ENCODE measurements at places on chromosomes 5 and 9.
A peak's percentile ranks its signal among the peaks of the same experiment; 100 is the strongest.

DNA sequence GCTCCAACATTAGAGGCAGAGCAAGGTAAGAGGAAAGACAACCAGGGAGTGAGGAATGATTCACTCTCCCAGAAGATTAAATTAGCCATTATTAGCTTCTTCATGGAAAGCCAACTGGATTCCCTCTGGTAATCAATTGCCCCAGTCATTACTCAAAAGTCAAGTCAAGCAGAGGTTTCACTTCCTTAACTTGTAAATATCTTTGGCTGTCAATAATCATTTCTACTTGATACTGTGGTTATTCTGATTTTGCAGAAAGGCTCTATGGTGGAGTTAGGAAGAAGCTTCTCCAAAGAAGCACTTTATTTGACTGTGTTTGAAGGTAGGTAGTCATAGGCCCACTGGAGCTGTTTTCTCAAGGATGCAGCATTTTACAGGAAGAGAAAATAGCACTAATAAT, 78.0 kb downstream of the JAKMIP2 start:
- no peak overlapping the region for H3K4me3 ChIP-seq
- H3K4me1 ChIP-seq = no peaks in the 10 kb centered on the region
- no peaks in the 10 kb centered on the region for H3K27me3 ChIP-seq
- no peak overlapping the region for H3K27ac ChIP-seq
- DNase-seq = no peak

GRCh38 chr9:71820403-71820921, 52.1 kb upstream of the CEMIP2 start:
- no peaks in the 10 kb centered on the region for H3K4me1 ChIP-seq
- H3K27ac ChIP-seq = no peak overlapping the region
- H3K36me3 ChIP-seq = no peaks in the 10 kb centered on the region
- no peak for DNase-seq
- no peak overlapping the region for H3K4me3 ChIP-seq
- H3K27me3 ChIP-seq = no peaks in the 10 kb centered on the region

DNA sequence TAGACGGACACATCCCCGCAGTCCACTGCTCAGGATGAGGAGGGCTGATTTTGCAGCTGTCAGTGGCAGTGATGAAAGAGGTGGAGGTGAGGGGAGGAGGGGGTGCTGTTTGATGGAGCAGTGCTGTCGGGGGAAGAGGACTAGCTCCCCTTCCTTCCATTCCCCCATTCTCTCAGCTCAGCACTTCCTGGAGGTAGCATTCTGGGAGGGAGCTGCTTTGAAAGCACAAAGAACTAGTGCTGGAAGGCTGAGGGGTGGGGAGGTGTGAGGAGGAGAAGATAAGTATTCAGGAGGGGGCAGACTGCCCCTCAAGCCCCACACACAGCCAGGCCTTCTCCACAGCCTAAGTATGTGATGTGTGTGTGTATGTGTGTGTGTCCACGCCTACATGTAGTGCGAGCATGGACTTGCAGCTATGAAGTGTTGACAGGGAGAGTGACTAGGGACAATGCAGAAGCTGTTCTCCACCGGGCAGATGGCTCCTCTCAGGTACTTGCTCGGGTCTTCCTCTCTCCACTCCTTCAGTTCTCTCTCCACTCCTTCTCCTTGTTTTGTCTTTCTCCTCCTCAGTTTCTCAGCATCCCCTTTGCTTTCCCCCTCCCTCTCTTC, 65.5 kb upstream of the HSPA9 start:
- H3K4me3 ChIP-seq = no peak overlapping the region
- no peaks in the 10 kb centered on the region for H3K36me3 ChIP-seq
- no peak overlapping the region for H3K27ac ChIP-seq
- H3K27me3 ChIP-seq = peaks cover 14% of the 10 kb centered on the region
- DNase-seq = no peak

GRCh38 chr5:169584998-169585451, 1.5 kb downstream of the SPDL1 start:
- H3K27me3 ChIP-seq = no peaks in the 10 kb centered on the region
- no peak overlapping the region for H3K4me3 ChIP-seq
- no peak overlapping the region for H3K27ac ChIP-seq
- H3K36me3 ChIP-seq = peaks cover 3% of the 10 kb centered on the region
- peaks cover 6% of the 10 kb centered on the region for H3K4me1 ChIP-seq
- no peak for DNase-seq

DNA sequence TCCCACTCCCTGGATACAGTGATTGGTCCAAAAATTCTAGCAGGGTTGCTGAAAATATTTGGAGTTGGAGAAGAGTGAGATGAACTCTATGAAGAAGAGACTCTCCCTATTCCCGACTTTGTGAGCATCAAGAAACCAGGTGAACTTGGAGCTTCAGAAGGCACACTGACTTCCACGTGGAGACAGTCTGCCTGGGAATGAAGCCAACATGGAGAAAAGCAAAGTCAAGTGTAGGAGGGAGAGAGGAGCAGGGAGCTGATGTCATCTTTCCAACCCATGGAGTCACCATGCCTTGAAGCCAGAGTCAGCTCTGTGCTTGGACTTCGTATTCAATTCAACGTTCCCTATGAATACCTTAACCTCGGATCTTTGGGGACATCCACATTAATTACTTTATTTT, 125.1 kb downstream of the NPR3 start:
- DNase-seq = no peak
- H3K4me3 ChIP-seq = no peak overlapping the region
- no peaks in the 10 kb centered on the region for H3K27me3 ChIP-seq
- no peaks in the 10 kb centered on the region for H3K36me3 ChIP-seq

DNA sequence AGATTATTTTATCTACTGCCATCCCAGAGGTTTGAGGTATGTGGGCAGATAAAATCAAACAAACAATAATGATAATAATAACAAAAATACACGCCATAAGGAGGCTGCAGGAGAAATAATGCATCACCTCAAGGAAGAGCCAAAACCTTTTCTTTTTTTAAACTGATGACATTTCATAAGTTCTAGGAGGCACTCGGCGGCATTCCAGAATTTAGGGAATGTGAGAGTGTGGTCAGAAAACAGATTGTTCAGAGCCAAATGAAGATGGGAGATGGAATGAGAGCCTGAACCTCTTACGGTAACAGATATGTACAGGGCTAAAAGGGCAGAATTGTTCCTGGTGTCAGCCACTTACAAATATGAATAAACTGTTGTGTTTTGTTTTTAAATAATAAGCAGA, 615.0 kb upstream of the CHD1 start:
- no peak overlapping the region for H3K27ac ChIP-seq
- no peak for DNase-seq
- no peaks in the 10 kb centered on the region for H3K27me3 ChIP-seq
- H3K4me1 ChIP-seq = no peaks in the 10 kb centered on the region
- H3K4me3 ChIP-seq = no peak overlapping the region

- H3K27ac ChIP-seq = no peak overlapping the region
- no peaks in the 10 kb centered on the region for H3K36me3 ChIP-seq
- DNase-seq = no peak
- no peaks in the 10 kb centered on the region for H3K4me1 ChIP-seq
- H3K4me3 ChIP-seq = no peak overlapping the region
These were observed 41.7 kb upstream of the BNC2 start for GRCh38 chr9:16912197-16912596.

GRCh38 chr9:134551644-134552348, 89.8 kb upstream of the COL5A1 start:
- H3K4me3 ChIP-seq = no peak overlapping the region
- H3K4me1 ChIP-seq = no peaks in the 10 kb centered on the region
- no peak overlapping the region for H3K27ac ChIP-seq
- H3K36me3 ChIP-seq = no peaks in the 10 kb centered on the region
- H3K27me3 ChIP-seq = no peaks in the 10 kb centered on the region

GRCh38 chr5:120465436-120465961, 1.4 kb downstream of the PRR16 start:
- no peak for DNase-seq
- no peak overlapping the region for H3K27ac ChIP-seq
- H3K4me1 ChIP-seq = no peaks in the 10 kb centered on the region
- peaks cover 5% of the 10 kb centered on the region for H3K27me3 ChIP-seq
- no peaks in the 10 kb centered on the region for H3K36me3 ChIP-seq
- no peak overlapping the region for H3K4me3 ChIP-seq

- no peaks in the 10 kb centered on the region for H3K4me1 ChIP-seq
- DNase-seq = no peak
- H3K27ac ChIP-seq = no peak overlapping the region
- H3K36me3 ChIP-seq = no peaks in the 10 kb centered on the region
- no peak overlapping the region for H3K4me3 ChIP-seq
- no peaks in the 10 kb centered on the region for H3K27me3 ChIP-seq
These were observed 118.8 kb downstream of the PRDM6 start for GRCh38 chr5:123207852-123208251.

DNA sequence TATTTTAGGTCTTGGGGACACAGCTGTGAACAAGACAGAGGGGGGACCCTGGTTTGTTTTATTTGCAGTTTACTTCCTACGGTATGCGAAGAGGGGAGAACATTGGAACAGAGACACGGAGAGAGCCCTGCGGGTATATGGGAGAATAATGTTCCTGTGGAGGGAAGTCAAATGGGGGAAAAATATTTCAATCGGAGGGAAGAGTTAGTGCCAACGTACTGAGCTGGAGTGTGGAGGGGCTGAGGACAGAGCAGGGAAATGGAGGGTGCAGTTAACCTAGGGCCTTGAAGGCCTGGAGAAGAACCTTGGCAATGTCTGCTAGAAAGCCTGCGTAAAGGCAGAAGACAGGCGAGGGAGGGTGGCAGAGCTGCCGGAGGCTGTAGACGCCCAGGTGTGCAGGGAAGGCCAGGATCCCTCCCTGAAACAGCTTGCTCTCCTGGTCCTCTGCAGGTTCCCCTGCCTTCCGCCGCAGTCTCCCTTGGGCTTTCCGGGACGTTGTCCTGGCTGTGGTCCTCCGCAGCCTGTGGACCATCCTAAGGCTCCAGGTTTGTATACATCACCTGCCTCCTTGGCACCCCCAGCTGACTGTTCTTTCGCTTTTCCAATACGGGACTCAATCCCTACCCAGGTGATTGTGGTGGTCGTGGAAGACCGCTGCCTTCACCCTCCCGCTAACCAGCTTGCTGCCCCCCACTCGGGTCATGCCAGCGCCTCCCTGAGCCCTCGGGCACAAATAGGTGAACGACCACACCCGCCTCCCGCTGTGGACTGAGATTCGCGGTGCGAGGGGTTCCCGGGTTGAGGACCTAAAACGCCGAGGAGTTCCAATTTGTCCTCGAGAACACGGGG, 1.9 kb upstream of the RACK1 start:
- peak overlapping the region; percentile 82 for H3K27ac ChIP-seq
- H3K4me3 ChIP-seq = peak overlapping the region; percentile 86
- H3K4me1 ChIP-seq = peaks cover 53% of the 10 kb centered on the region
- H3K36me3 ChIP-seq = peaks cover 17% of the 10 kb centered on the region
- H3K27me3 ChIP-seq = no peaks in the 10 kb centered on the region
- no peak for DNase-seq

DNA sequence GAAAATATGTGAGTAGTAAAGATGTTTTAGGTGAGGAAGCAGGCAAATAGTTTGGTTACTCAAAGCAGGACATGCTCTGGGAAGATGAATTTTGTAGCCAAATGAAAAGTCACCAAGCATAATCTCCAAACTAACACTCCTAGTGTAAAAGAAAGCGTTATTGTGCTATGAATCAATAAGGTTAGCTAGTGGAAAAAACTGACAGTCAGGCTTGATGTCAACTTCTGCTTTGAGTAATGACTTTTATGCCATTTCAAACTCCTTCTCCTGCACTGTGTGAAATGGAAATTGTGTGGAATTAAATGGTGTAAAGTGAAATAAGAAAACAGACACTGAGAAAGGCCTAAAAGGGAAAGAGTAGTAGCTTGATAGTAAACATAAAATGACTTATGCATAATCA, 637.2 kb upstream of the DMAC1 start:
- H3K4me3 ChIP-seq = no peak overlapping the region
- H3K36me3 ChIP-seq = no peaks in the 10 kb centered on the region
- DNase-seq = no peak
- no peaks in the 10 kb centered on the region for H3K27me3 ChIP-seq
- H3K4me1 ChIP-seq = no peaks in the 10 kb centered on the region
- no peak overlapping the region for H3K27ac ChIP-seq

- no peak overlapping the region for H3K27ac ChIP-seq
- H3K4me3 ChIP-seq = no peak overlapping the region
- no peaks in the 10 kb centered on the region for H3K36me3 ChIP-seq
These were observed 73.5 kb downstream of the PTPN3 start for GRCh38 chr9:109424618-109425017.

GRCh38 chr9:16673171-16673570, 197.3 kb downstream of the BNC2 start:
- H3K27me3 ChIP-seq = no peaks in the 10 kb centered on the region
- no peaks in the 10 kb centered on the region for H3K36me3 ChIP-seq
- DNase-seq = no peak
- no peak overlapping the region for H3K4me3 ChIP-seq

DNA sequence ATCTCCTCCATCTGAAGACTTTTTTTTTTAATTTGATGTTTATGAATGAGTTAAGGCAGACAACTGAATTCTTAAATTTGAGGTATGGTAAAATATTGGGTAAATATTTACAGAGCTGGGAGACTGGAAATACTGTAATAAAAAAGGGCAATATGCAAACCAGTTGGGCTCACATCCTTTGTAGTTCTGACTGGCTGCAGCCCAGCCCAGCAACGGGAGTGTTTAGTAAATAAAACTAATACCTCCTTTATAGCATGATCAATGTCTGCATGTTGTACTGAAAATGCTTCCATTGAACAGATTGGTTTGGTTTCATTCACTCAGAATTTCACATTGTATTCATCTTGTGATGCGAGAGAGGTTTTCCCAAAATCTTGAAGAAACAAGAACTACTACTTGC, 365.0 kb downstream of the DMRT2 start:
- H3K27ac ChIP-seq = no peak overlapping the region
- H3K4me1 ChIP-seq = no peaks in the 10 kb centered on the region
- no peaks in the 10 kb centered on the region for H3K36me3 ChIP-seq
- no peak for DNase-seq
- H3K4me3 ChIP-seq = no peak overlapping the region
- H3K27me3 ChIP-seq = no peaks in the 10 kb centered on the region

DNA sequence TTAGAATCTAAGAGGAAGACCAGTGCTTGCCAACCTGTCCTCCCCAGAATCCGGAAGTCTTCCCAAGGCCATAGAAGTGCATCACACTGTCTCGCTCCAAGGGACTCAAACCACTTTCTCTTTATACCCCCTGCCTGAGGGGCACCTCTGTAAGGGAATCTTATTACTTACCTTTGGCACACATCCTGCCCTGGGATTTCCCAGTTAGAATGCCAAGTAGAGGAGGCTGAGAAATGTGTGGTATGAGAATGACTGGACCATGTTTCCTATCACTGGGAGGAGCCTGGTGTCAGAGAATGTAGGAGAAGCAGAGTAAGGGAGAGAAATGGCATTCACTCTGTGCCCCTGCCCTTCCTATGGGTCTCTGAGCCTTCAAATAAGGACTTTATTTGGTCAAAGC, 85.8 kb downstream of the AOPEP start:
- no peak overlapping the region for H3K27ac ChIP-seq
- H3K4me1 ChIP-seq = no peaks in the 10 kb centered on the region
- H3K4me3 ChIP-seq = no peak overlapping the region
- no peaks in the 10 kb centered on the region for H3K36me3 ChIP-seq
- H3K27me3 ChIP-seq = no peaks in the 10 kb centered on the region
- no peak for DNase-seq

All from effector memory CD4-positive, alpha-beta T cell (primary cell).